GM03348 (cell line): ENCODE measurements at places on chromosomes 12 and 14.

GRCh38 chr12:46174061-46174662 is 94.7 kb downstream of the SLC38A1 start:
- no peak for DNase-seq

GRCh38 chr12:116325336-116325664 is 47.8 kb upstream of the MED13L start:
- no peak for DNase-seq

- DNase-seq = peak; percentile 8
Measured at GRCh38 chr12:115541891-115542421, 735.5 kb downstream of the MED13L start.

GRCh38 chr12:112170971-112171596 is 45.7 kb downstream of the TRAFD1 start:
- DNase-seq = no peak

DNA sequence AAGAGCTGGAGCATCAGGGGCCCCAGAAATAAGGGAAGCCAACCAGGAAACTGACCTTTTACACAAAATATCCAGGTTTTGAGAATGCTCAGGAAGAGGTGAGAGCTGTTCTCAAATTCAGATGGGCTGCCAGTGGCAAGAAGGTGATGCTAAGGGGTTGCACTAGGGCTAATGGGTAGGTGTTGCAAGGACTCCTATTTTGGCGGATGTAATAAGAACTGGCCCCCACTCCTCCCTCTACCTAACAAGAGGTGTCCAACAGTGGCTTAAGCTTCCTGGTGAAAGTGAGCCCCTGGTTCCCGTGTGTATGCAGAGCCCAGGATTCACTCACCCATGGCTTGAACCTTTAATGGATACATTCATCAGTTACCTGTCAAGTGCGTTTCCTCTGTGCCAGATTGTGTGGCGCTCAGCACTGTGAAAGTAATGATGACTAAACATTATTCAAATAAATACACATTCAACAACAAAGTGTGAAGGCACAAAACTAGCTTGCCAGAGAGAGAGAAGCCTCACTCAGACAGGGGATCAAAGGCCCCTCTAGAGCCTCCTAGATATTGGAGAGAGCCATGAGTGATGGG is 705 bp upstream of the CHGA start:
- DNase-seq = no peak

DNA sequence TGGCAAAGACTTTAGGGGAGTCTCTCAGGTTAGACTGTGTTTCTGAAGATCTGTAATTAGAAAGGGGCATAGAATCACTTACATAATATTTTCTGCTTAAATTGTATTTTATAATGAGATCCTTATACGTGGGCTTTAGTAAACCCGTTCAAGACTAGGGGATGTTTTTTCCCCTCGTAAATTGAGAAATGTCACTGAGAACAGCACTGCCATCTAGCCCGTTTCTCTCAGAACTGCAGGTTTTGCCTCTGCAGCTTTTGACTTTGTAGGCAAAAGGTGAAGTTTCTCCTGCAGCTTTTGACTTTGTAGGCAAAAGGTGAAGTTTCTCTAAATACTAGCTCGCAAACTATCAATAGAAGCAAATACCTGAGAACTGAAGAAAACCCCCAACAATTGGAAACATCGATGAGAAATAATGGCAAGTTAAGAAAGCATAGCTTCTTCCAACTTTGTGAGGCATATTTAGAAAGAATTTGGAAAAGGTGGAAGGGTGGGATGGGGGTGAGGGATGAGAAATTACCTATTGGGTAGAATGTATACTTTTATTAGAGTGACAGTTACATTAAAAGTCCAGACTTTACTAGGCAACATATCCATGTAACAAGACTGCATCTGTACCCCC is 9.9 kb upstream of the ASPG start:
- DNase-seq = no peak

- DNase-seq = no peak
Measured at GRCh38 chr12:52361553-52361952, 5.7 kb downstream of the KRT85 start.

- DNase-seq = no peak
Measured at GRCh38 chr12:123523518-123523917, 10.0 kb downstream of the RILPL1 start.

GRCh38 chr14:103931422-103931821 is 3.2 kb downstream of the TDRD9 start:
- no peak for DNase-seq

GRCh38 chr14:30204431-30204980 is 276.9 kb upstream of the PRKD1 start:
- DNase-seq = no peak
